Fibroblast of skin of right biceps (primary cell): ENCODE measurements at places on chromosomes 11 and 22.

GRCh38 chr11:127182586-127183203, 182.1 kb upstream of the KIRREL3 start:
- DNase-seq: no peak

DNA sequence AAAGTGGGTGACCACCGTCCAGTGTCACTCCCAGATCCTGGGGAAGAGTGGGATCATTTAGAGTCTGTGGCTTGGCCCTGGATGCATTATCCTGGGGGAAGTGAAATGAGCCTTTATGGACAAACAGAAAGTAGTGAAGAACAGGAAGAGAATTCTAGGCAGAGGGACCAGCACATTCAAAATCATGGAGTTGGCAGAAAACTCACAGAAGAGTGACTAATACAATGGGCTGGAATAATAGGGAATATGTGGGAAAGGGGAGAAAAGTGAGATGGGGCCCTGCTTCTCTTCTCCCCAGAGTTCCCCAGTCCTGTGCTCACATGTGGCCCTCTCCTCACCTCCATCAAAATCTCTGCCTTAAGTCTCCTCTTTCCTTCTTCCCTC, 84.3 kb downstream of the CCDC81 start:
- peak; percentile 63 for DNase-seq

DNA sequence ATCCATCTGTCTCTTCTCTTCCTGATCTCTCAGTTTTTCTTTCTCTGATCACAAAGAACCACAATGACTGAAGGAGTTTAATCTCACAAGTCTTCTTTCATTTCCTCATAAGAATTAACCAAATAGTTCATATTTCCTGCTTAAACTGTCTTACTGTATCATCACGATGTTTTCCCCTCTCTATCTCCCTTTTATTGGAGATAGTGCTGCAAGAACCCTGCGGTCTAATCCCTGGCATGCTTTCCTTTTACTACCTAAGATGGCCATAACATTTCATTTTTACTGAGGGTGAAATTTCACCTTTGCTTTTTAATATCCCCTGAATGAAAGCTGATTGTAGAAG, 28.9 kb downstream of the CARD18 start:
- no peak for DNase-seq

- DNase-seq: peak; percentile 33
These were observed 86.0 kb downstream of the PPP6R3 start for GRCh38 chr11:68546555-68546954.

DNA sequence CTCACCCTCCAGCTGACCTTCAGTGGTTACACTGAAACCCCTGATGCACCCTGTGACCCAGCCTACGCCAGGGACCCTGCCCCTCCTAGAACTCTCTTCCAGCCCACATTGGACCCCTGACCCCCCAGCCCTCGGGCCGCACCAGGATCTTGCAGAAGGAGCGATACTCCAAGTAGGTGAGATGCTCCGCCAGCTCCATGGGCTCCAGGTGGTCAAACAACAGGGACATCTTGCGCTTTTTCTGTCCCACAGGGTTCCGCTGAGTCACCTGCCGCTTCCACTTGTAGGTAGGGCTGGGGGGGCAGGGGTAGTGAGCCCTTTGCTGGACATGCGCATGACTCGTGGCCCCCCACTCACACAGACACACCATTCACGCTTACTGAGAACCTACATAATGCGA, 4.1 kb downstream of the RASGRP2 start:
- DNase-seq: no peak

GRCh38 chr11:66581261-66581660, 11.6 kb downstream of the CCDC87 start:
- DNase-seq: no peak

DNA sequence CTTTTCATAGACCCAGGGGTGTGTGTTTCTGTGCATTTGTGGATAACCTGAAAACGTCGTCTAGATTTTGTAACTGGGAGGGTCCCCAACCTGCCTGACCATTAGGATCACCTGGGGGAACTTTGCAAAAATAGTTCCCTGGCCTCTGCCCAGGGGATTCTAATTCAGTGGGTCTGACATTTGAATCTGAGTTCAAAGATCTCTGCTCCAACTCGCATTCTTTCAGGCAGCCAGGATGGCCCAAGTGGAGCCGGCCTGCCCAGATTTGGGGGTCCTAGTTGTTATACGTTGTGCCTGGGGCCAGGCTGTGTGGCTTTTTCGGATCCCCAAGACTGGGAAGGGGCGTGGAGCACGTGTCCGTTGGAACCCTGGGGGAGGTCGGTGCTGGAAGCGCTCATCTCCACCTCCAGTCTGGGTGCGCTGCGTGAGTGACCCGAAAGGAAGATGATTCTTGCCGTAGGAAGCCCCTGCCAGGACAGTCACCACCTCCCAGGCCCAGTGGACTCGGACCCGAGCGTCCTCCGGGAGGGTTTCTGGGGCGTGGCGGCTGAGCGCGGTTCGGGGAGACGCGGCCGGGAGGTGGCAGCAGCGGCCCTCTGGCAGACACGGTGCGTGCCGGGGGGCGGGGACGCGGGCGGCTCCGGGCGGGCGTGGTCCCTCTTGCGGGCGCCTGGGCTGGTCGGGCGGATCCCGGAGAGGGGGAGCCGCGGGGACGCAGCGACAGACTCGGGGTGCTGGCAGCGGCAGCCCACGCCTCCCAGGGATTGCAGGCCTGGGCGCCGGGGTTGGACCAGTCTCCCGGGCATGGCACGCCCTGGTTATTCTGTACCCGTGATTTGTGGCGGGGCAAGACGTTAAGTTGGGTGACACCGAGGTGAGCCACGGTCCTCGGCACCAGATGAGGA, 29.2 kb upstream of the PLET1 start:
- DNase-seq: peak; percentile 72

- peak; percentile 83 for DNase-seq
These were observed 6.4 kb downstream of the SNU13 start for GRCh38 chr22:41682033-41682807.

DNA sequence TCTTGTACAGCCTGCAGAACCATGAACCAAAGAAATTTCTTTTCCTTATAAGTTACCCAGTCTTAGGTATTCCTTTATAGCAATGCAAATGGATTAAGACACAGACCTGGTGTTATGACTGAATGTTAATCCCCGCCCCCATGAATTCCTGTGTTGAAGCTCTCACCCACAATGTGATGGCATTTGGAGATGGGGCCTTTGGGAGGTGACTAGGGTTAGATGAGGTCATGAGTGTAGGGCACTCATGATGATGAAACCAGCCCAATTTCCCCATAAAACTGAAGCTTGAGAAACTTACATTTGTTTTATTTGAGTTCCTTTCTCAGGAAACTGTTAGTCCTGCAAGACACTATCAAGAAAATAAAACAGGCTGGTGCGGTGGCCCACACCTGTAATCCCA, 115.8 kb upstream of the THY1 start:
- DNase-seq: peak; percentile 21

DNA sequence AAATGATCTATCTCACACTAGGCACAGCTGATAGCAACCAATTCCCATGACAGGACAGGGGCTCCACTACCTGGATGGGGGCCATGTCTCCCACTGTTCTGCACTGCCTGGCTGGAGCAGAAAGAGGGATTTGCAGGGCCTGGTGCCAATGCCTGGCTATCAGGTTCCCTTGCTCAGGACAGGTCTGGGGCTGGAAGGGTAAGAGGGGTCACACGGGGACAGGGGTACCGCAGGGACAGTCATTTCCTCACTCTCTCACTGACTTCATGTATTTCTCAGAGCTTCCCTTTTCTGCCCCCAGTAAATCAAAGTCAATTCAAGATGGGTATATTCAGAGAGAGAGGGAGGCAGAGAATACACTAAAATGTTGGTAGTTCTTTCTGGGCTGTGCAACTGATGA, 119.1 kb upstream of the CSNK2A3 start:
- no peak for DNase-seq
